NCI-H1436 treated with DMSO at 0.1 percent for 48 hours (cell line): ENCODE measurements at places on chromosomes 4 and X.
A peak's percentile ranks its signal among the peaks of the same experiment; 100 is the strongest.

DNA sequence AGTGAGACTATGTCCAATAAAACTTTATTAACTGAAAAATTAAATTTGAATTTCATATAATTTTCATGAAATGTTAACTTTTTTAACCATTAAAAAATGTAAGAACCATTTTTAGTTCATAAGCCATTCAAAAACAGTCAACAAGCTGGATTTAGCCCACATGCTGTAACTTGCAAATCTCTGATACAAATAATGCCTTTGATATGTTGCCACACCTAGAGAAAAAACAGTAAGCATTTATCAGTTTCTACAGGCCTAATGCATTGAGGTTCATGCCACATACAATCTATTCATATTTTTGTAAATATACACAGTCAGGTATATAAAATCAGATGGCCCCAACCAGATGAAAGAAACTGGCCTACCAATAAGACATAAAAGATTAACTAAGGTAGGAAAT lies 52.8 kb downstream of the LCORL start:
- DNase-seq = no peak

- DNase-seq = no peak
Observed at GRCh38 chrX:139798701-139799100, 90.7 kb upstream of the MCF2 start.

- DNase-seq = peak; percentile 84
Observed at GRCh38 chrX:24647257-24648058, at the start of gene PCYT1B. PCYT1B (minus strand) TSS chrX:24647347; CDS start chrX:24647105, 242 bp downstream.

DNA sequence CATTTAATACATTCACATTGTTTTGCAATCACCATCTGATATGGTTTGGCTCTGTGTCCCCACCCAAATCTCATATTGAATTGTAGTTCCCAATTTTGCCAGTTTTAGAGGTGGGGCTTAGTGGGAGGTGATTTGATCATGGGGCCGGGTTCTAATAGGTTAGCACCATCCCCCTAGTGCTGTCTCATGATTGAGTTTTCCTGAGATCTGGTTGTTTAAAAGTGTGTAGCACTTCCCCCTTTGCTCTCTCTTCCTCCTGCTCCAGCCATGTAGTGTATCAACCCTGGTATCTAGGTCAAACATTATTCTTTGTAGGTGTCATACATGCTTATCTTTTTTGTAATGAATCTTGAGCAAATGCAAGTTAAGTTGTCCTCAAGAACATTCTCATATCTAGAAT lies 83.3 kb upstream of the KIT start:
- no peak for DNase-seq

GRCh38 chr4:46975812-46976553 lies 17.4 kb downstream of the GABRA4 start:
- no peak for DNase-seq

DNA sequence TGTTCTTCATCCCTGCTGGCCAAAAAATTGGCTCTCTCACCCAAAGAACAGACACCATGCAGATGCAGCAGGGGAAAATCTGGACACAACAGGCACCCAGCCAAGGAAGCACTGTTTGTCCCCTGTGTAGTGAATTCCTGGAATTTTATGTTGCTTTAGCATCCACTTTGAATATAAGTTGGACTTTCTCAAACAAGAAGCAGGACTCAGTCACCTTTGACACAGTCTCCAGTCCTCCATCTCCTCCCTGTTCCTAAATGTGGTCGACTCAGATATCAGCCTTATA lies 11.8 kb downstream of the ZNF182 start:
- no peak for DNase-seq

- DNase-seq = no peak
Observed at GRCh38 chr4:146709956-146710355, 71.3 kb downstream of the POU4F2 start.

DNA sequence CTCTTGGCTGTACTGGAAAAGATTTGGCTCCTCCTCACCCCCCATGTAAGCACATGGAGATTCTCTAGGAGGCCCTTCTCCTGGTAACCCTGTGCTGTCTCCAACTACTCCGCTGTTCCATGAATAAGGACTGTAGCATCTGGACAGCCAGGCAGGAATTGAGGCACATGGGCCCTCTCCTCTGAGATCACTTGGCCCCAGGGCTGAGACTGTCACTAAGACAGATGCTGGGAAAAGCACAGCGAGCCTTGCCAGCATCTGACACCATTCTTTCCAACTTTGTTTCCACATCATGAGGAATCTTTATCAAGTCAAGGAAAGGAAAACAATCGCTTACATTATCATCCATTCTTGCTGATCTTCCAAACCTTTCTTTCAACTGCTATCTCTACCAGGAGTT lies 222.6 kb upstream of the INTU start:
- DNase-seq = no peak

GRCh38 chrX:2576793-2577192 lies 76.0 kb upstream of the DHRSX start:
- DNase-seq = no peak

DNA sequence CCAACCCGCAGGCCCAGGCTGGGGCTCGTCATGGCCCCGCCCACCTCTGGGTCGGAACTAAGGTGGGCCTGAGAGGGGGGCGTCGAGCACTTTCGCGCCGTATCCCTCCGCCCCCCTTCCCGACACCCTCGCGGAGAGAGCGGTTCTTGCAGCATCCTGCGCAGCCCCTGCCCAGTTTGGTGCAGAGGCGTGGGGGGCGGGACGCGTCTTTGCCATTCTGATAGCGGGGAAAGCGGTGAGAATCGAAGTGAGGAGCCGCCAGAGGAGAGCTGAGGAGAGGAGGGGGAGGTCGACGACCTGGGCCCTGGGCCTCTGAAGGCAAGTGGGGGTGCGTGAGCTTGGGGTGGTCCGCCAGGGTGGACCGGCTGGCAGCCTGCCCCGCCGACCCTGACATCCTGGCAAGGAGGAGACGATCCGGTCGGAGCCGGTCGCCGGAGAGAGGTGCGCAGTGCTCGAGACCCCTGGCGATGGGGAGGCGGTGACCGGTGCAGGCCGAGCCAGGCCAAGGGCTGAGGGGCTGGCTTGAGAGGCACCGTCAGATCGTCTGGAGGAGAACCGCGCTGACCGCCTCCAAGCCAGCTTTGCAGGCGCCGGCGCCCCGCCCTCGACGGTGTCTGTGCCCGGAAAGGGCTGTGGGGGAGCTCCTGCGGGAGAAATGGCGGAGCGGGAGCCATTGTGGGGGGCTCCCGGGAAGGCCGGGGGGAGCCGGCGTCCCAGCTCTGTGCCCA lies 25.5 kb downstream of the GPRASP3 start:
- no peak for DNase-seq

- no peak for DNase-seq
Observed at GRCh38 chrX:71162981-71163380, 18.3 kb downstream of the NLGN3 start.

DNA sequence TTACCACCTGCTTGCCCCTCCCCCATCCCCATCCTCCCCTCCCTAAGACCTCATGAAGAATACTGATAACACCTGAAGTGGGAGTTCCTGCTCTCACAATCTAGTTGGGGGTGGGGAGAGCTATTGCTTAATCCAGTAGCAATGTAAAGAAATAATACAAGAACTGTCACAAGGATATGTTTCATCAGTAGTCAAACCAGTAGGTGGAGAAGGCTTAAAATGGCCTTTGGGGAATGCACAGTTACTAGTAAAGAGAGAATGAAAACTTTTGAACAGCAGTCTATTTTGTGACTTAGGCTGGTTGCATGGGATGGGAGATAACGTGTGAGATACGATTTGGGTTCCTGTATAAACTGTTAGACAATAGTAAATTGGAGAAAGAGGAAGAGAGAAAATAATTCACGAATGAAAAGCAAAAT lies 6.0 kb downstream of the GALNT7 start:
- DNase-seq = no peak

GRCh38 chr4:33711826-33712225 lies 2532.5 kb downstream of the ARAP2 start:
- no peak for DNase-seq

GRCh38 chr4:294732-295131 lies 10.5 kb downstream of the ZNF732 start:
- DNase-seq = no peak

DNA sequence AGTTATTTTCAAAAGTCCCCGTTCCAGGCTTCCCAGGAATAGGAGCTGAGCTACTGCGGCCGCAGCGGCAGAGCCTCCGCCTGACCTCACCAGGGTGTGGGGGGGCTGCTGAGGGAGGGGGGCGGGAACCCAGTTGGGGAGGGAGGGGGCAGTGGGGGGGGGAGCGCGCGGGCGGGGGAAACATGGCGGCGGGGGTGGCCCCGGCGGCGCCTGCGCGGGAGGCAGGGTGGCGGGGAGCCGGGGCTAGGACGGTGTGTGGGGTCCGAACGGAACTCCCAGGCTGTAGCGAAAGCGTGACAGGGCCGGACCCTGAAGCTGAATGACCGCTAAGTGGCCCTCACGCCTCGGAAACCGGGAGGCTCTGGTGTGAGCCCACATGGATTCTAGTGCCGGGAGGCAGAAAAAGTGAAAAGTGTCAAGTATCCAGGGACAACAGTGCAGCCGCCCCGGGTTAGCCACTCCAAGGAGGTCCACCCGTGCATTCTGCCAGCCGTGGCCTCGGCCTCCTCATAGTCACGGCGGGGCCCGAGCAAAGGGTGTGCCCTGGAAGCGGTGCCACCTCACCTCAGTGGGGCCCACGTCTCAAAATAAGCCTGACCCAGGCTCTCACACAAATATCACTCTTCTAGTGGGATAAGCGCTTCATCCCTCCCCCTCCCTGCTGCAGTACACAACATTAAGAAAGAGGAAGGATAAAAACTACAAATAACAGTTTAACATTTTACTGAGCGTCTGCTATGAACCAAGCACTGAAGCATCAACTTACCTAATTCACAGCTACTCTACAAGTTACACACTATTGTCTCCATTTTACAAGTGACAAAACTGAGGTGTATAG lies at the start of gene KLHL13:
Gene KLHL13 (minus strand): TSS at position 98 of the 838 bp plus-strand sequence. CDS start 88,337 bp downstream, outside the sequence.
- DNase-seq = no peak

GRCh38 chrX:20965270-20966044 lies 408.8 kb upstream of the CNKSR2 start:
- DNase-seq = no peak

GRCh38 chr4:81494031-81494431 lies 22.3 kb upstream of the RASGEF1B start:
- DNase-seq = no peak

- DNase-seq = no peak
Observed at GRCh38 chr4:87982036-87982435, 6.5 kb downstream of the SPP1 start.

GRCh38 chrX:134537179-134537955 lies 77.4 kb downstream of the HPRT1 start:
- no peak for DNase-seq

DNA sequence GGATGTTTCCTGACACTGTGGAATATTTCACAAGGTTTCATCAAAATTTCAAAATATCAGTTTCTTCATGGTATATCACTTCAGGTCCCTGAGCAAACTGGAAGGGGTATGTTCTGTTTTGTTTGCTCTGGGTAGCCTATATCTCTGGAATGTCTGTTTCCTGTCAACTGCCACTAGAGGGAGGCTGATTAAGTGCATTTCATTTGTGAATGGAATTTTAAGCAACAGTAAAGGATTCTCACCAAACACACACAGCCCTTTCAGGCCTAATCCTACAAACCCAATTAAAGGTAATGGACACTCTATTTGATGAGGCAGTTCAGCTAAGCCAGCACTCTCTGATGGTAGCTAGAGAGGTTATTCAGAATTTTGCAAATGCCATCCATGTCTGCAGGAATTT lies 307.1 kb downstream of the TEX13A start:
- DNase-seq = no peak

- DNase-seq = no peak
Observed at GRCh38 chr4:109495514-109495913, 61.9 kb downstream of the SEC24B start.

- DNase-seq = no peak
Observed at GRCh38 chrX:15245896-15246295, 24.0 kb downstream of the ASB9 start.

DNA sequence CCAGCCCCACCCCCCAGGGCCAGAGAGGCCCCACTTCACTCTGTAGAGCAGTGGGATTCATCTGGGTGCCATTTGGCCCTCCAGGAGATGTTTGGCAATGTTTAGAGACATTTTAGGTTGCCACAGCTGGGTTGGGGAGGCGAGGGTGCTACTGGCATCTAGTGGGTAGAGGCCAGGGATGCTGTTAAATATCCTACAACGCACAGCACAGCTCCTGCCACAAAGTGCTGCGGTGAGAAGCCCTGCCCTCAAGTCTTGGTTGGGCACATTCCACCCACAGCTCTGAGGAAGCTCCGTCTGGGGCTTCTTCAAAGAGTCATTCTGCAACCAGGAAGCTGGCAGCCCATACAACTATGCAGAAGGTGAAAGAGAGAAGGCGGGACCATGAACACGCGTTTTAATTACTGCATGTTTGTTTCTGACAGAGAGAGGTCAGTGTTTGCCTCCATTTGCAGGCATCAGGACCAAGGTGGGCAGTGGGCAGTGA lies 48.1 kb upstream of the FAM9C start:
- DNase-seq = no peak

DNA sequence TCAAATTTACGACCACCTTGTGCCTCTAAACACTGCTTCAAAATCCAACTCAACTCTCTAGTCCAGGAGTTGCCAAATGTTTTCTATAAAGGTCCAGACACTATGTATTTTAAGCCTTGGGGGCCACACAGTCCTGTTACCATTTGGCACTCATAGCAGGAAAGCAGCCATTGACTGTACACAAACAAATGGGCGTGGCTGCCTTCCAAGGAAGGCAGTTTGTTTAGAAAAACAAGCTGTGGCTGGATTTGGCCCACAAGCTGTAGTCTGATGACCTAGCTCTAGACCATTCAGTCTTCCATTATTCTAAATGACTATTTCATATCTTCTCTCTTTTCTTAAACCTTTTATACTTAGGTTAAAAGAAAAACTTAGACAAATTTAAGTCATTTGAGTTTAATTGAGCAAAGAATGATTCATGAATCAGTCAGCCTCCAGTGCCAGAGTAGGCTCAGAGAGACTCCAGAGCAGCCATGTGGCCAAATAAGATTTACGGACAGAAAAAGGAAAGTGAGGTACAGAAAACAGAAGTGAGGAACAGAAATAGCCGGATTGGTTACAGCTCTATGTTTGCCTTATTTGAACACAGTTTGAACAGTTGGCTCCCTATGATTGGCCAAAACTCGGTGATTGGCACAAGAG lies 825.8 kb upstream of the LCORL start:
- DNase-seq = no peak

- DNase-seq = no peak
Observed at GRCh38 chr4:48203819-48204218, 65.8 kb downstream of the TEC start.

GRCh38 chr4:155173371-155173770 lies 35.1 kb upstream of the NPY2R start:
- DNase-seq = no peak

GRCh38 chrX:1493877-1494510 lies 41.3 kb upstream of the ASMTL start:
- no peak for DNase-seq

GRCh38 chrX:29397506-29397905 lies 810.3 kb downstream of the IL1RAPL1 start:
- no peak for DNase-seq
